ENCODE measurements at places on chromosomes 6 and 20.

- no peak for DNase-seq
These were observed 10.8 kb downstream of the CTSZ start for GRCh38 chr20:58996226-58996611.

- DNase-seq: no peak
These were observed 57.2 kb downstream of the CTCFL start for GRCh38 chr20:57467742-57468141.

- no peak for DNase-seq
These were observed 1.1 kb downstream of the RGS17 start for GRCh38 chr6:153129873-153130514.

DNA sequence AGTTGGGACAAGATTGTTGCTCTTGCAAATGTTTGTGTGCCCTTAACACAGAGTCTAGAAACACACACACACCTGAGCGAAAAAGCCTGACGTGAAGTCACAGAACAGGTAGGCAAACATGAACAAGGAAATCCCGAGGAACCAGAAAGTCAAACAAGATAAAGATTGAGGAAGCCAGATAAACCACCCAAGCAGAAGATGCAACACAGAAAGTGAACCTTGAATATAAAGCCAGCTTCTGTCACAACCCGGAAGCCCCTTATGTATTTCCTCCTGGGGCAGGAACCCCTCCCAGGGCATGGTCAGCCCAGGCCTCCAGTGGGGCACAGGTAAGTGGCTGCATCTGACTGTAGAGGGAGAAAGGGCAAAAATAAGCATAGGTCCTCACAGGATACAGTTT is 158.2 kb upstream of the SUPT3H start:
- no peak for DNase-seq

Data from fibroblast of pulmonary artery (primary cell).